GM18507 (cell line): ENCODE measurements at places on chromosomes 2 and 18.

DNA sequence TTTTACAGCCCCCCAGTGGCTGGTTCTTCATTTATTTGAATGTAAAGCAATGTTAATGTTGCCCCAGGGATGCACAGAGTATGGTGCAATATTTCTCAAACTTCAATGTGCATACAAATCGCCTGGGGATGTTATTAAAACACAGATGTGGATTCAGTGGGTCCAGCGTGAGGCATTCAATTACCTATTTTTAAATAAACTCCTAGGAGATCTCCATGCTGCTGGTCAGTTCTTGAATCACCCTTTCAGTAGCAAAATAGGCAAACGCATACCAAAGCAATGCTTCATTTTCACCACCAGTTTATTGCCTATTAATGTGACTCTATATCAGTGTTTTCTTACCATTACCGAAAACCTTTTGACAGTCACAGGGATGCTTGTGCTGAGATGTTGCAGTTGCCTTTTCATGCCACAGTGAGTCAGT is 530.7 kb downstream of the CBLN2 start:
- no peak for DNase-seq

- peak; percentile 14 for DNase-seq
Measured at GRCh38 chr18:49359732-49360444, 100.6 kb downstream of the DYM start.

DNA sequence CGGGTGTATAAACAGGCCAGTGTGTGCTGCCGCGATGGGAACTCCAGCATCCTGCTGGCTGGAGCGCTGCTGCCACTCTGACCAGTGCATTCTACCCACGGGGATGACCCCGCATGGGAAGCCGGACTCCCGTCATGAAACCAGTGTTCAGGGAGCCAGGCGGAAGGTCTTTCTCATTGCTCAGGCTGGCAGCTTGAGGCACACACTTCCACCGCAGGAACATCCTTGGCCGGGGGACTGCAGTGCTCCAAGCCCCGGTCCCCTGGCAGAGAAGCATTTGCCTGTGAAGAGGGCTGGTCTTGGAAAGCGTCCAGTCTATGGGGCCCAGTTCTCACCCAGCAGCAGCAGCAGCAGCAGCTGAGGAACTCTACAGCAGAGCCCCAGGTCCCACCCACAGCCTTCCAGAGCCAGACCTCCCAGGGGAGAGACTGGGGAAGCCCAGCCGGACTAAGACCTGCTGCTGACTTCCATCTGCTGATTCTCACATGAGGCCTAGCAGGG is 235.9 kb downstream of the KLHL29 start:
- DNase-seq, result no peak

- no peak for DNase-seq
Measured at GRCh38 chr2:206082298-206082843, 3.6 kb downstream of the INO80D start.

GRCh38 chr2:174603280-174603679 is 5.7 kb upstream of the WIPF1 start:
- DNase-seq, result no peak

DNA sequence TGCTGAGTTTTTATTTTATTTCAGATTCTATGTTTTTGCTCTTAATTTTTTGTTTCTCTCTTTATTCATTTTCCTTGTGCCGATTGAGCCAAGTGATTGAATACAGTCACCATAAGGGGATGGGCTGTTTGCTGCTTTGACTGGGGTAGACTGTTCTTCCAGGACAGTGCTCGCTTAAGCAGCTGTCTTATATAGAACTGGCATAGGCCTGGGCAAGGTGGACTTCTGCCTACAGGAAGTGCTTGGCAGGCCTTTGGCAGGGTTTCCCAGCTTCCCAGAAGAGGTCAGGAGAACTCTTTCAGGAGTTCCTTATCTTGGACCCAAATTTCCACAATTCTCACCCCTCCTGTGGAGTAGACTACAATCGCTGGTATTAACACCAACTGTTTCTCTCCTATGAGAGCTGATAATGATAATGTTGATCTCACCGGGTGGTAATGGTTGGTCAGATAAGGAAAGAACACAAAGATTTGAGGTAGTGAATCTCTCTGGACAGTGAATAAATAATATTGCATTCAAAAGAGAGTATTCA is 207.5 kb upstream of the ST6GAL2 start:
- no peak for DNase-seq

GRCh38 chr2:33383855-33384598 is 92.4 kb upstream of the RASGRP3 start:
- no peak for DNase-seq

DNA sequence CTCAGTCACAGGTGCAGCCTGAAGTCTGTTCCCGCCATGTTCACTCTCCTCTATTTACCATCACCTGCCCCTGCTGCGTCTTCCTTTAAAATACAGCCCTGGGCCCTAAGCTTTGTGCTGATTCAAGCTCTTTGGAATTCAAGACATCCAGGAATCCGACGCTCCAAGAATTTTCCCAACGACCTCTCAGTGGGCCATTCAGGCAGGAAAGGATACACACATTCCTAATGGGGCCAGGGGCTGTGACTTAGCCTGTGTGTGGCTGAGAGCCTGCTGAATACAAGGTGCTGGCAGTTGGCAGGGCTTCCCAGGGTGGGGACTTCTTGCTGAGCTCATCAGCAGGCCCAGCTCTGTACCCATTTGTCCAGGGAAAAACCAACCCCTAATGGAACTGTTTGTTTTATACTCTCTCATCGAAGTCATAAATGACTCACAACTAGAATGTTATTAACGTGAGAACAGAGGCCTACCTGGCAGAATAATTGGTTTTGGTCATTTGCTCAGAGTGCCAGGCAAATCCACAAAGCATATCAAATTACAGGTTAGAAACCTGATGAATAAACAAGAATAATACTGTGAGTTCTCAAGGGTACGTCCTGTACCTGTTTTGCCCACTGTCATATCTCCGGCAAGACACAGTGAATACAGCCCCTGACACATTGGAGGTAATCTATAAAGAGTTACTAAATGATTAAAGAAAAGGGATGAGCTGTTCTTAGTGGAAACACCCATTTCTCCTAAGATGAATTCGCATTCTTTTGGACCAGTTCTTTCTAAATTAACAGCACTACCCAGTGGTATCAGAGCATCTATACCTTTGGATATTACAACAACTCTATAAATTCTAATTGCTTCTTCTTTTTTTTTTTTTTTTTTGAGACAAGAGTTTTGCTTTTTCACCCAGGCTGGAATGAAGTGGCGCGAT is 12.6 kb upstream of the KCMF1 start:
- DNase-seq, result no peak
